ENCODE measurements at places on chromosomes 6 and 20.

GRCh38 chr20:7189231-7189630, 421.7 kb downstream of the BMP2 start:
- no peak for DNase-seq

DNA sequence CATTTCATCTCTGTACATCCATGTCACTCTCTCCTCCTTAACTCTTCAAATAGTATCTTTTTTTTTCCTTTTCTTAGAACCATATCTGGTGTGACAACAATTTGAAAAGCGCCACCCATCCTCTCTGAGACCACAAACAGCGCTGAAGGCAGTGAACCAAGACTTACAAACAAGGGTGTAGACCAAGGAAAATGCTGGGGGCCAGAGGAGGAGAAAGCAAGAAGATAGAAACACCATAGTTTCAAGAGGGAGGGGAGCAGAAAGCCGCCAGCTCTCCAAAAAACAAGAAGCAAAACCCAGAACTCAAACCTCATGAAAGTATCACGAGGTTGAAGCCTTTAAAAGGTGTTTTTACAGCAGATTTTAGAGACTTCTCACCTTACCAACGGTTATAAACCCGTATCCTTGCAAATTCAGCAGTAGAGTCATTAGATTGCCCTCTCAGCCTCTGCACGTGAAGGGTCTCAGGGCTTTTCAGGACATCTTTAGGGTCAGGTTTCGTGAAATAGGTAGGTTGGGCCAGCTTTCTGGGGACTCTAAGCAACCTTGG, 13.3 kb upstream of the RIPOR2 start:
- DNase-seq, result no peak

DNA sequence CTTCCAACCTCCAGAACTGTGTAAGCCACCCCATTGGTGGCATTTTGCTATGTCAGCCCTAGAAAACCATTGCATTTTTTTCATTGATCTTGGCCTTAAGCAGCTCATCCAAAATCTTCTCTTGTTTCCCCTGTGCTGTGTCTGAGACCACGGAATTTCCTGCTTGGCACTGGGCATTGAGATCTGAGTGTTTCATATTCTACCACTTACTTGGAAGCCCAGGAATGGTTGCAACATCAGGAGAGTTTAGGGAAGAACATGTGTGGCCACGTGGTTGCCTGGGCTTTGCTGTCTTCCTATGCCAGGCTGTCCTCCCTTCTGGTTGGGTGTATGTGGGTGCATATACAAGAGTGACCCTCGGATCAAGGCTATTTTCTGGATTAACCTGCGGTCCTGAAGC, 139.3 kb upstream of the PMEPA1 start:
- DNase-seq, result no peak

GRCh38 chr20:50191065-50191543, 474 bp downstream of the CEBPB start:
- peak; percentile 21 for DNase-seq

GRCh38 chr20:37411408-37412219, 65.7 kb downstream of the SRC start:
- no peak for DNase-seq

DNA sequence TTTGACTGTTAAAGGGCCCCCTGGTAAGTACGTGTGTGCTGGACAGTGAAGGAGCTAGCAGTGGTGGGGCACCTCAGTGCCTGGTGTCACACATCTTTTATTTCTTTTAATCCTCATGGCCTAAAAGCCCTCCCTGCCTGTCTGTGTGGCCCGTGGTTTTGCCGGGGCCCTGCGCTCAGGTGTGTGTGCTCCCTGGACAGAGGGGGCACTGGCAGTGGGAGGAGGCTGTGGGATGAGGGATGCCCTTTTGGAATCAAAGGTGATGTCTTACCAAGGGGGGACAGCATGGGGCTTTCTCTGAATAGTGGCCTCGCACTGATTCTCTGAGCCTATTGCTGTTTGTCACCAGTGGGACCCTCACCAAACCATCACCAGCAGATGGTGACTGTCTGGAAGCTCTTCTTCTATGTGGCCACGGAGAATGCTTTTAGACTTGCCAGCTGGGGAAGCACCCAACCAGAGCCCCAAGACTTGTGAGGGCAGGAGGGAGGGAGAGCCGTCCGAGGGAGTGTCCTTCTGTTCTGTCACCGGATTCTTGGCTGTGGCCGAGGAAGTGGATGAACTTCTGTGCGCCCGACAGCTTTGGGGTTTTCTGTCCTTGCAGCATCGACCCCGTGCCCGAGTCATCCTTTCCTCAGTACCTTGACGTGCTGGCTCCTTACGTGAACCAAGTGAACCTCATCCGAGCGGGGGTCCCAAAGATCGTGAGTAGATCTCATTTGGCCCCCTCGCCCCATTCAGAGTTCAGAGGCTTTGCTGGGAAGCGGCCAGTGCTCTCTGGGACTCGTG, 18.1 kb downstream of the PNLDC1 start:
- no peak for DNase-seq

- DNase-seq, result peak; percentile 21
These were observed 341.0 kb upstream of the OPRM1 start for GRCh38 chr6:153698001-153698400.

GRCh38 chr6:109074133-109074415, 20.6 kb downstream of the SESN1 start:
- no peak for DNase-seq

- DNase-seq, result no peak
These were observed 19.3 kb downstream of the RAE1 start for GRCh38 chr20:57370316-57370715.

- DNase-seq, result no peak
These were observed 209.7 kb upstream of the SUPT3H start for GRCh38 chr6:45587229-45588060.

GRCh38 chr20:33846291-33846935, 35.3 kb downstream of the CHMP4B start:
- DNase-seq, result no peak

DNA sequence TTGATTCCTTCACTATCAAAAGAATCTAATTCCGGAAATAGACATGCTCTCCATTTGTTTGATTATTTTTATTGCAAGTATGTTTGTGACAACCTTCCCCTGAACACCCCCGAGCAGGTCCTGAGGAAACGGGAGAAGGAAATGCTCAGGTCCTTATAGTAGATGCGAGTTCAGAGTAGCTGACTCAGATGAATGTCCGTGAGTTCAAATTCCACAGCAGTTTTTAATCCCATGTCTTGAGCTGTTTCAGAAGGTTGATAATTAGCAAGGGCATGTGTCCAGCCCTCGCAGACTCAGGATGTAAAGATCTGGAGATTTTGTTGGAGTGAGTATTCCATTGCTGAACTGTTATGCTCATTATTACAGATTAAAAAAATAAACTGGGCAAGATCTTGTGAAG, 169.3 kb downstream of the BCAS1 start:
- DNase-seq, result no peak

DNA sequence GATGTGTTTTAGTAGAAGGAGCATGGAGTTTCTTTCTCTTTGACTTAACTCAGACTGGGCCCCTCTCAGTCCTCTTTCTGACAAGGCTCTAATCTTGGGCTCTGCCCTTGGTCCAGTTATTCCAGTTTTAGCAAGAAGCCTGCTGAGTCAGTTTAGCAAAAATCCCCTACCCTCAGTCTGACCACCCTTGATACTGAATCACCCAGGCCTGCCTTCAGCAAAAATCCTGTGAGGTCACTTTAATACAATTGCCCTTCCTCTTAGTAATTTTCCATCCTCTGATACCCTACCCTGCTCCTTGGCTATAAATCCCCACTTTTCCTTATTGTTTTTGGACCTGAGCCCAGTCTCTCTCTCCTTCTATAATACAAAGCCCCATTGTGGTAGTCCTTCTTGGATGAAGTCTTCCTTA, 326.7 kb upstream of the NOX3 start:
- DNase-seq, result no peak

DNA sequence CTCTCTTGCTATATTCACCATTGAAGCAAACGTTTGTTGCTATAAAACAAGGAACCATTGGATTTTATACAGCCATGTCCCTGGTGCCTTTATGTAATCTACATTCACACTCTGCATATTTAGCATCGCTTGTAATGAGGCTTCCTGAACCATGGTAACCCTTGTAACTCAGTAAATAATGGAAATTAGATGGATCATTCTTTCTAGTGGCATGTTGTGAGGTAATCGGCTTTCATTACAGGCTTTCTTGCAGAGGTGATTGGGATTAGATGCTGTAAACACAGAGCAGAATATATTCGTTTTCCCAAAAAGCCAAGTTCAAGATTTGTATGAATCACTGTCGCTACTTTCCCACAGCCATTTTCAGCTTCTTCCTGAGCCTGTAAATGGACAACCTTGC, 36.1 kb downstream of the SMPDL3A start:
- no peak for DNase-seq

GRCh38 chr6:38640216-38640909, 634 bp upstream of the BTBD9 start:
- DNase-seq, result peak; percentile 11

DNA sequence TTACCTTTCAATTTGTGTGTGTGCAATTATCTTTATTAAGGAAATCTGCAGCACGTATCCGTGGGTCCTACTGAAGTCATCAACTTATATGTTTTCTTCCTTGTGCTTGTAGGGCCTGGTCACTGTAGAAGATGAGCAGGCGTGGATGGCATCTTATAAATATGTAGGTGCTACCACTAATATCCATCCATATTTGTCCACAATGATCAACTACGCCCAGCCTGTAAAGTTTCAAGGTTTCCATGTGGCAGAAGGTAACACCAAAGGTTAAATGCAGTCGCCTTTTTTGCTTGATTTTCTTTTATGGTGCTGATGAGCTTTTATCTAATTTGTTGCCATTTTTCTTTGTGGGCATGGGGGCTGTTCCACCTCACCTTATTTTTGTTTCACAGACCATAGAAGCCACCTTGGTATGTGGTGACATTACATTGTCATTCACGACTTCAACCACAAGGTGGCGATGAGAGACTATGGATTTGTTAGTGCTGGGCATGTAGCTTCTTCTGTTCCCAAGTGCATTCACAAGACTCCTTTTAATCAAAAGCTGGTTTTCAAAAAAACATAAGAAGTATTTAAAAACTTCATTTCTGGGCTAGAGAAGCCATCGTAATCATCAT, 106.5 kb upstream of the LAMP5 start:
- peak; percentile 81 for DNase-seq

- DNase-seq, result no peak
These were observed 69.2 kb downstream of the TRAM2 start for GRCh38 chr6:52507557-52508260.

- DNase-seq, result no peak
These were observed 95.6 kb downstream of the KIF16B start for GRCh38 chr20:16477632-16478031.

DNA sequence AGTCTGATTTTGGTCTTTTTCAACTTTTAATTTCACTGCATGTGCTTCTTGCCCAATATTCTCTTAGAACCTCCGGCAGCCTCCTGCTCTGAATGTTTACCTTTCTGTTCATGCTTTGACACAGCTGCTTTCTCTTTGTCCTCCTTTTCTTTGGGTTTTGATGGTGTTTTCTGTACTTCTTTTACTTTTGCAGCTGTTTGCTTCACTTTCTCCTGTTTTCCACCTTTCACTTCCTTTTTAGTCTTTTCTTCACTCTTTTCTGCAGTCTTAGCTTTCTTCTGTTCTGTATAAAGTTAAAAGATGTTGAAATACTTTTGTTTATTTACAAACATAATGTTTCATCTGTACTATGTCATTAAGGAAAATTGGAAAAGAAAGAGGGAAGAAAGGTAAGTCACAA, 133.1 kb downstream of the TRDN start:
- no peak for DNase-seq

DNA sequence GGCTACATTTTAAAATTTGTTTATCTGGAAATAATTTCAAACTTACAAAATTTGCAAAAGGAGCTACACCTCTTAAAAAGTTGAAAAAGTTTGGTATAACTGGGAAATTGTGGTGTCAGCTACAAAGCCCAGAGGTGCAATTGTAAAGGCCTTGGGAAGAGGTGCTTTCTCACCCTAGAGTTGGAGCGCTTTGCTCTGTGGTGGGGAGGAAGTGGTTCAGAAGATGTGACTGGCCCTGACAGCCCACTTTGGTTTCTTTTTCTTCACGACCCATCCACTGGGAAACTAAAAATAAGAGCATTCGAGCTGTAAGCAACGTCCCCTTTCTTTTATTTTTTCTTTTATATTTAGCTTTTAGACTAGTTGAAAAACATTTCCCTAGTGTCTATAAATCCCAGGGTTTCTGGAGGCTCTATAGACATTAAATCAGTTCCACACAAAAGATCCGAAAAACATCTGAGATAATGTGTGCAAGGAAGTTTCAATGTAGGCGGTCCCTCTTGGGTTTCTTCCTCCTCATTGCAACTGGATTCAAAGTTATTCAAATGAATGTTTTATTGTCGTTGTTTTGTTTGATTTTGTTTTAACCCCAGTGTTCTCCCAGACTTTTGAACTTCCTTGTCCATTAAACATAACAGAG, 397.8 kb downstream of the KIF16B start:
- no peak for DNase-seq

- no peak for DNase-seq
These were observed 85.7 kb downstream of the RFPL4B start for GRCh38 chr6:112432853-112433252.

GRCh38 chr6:37242429-37243052, 15.0 kb upstream of the TBC1D22B start:
- DNase-seq, result no peak

- no peak for DNase-seq
These were observed 1.3 kb downstream of the FLOT1 start for GRCh38 chr6:30741063-30741779.

- DNase-seq, result no peak
These were observed 464.6 kb downstream of the CDH26 start for GRCh38 chr20:60422848-60423247.

DNA sequence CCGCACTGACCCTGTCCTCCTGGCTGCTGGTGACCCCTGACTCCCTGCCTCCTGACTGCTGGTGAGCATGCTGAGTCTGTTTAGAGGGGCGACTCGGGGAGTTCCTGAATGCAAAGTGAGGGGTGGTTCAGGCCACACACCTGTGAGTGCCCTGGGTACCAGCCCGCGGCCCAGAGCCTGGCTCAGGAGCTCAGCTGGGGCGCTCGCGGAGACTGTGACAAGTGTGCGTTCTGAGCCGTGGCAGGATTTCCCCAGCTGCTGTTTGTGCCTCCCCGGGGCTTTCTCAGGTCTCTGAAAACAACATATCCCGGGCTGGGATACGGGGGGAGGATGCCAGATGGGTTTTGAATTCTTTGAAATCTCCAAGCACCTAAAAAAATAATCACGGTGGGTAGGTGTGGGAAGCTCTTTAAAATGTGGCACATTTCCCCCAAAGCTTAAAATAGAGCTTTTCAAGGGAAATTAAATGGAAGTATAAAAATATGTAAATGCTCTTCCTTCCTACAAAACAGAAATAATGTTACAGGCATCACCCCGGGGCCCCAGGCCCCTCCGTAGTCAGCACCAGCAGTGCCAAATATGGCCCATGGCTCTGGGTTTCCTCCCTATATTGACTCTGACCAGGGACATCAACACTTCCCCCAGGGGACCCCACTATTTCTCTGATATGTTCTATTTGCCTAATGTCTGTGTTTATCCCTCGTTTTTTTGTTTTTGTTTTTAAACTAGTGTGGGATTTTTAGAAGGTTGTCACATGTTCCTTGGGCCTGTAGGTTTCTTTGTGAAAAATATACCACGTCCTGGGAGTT, 49.9 kb upstream of the TAGAP start:
- DNase-seq, result peak; percentile 29

DNA sequence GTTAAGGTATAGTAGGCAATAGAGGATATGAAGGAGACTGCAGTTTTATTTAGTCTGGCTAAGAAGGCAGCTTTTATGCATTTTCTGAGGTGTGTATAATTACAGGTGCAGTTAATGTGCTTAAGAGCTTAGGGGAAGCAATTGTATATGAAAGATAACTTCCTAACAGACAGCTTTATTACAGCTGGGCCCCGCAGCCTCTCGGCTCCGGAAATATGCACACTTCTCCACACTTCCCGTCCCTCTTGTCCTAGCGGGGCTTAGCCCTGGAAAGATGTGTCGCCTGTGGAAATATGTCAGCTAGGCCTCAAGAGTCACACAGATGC, 178.4 kb upstream of the ARID1B start:
- DNase-seq, result no peak

- DNase-seq, result no peak
These were observed 149.4 kb downstream of the DHX35 start for GRCh38 chr20:39111359-39112177.

All from head of caudate nucleus (tissue), 42 donors.